Endothelial cell (in vitro differentiated cells): ENCODE measurements at places on chromosomes 16 and 17. TPM values are rescaled to one million over a fixed set of nuclear protein-coding genes. Genes with fewer than 3 reads are reported as not detected.

Gene GDPD1
- 3.1 TPM for total RNA-seq

Gene E2F4
- total RNA-seq = 113 TPM

Gene C1QTNF8
- total RNA-seq = not detected

Gene GCGR
- total RNA-seq = not detected

Gene EPN3
- total RNA-seq = 0.49 TPM

Gene KRT32
- total RNA-seq = not detected

Gene NXN
- 53.9 TPM for total RNA-seq

Gene KRT31
- total RNA-seq = not detected

Gene TNFRSF12A
- 3.0 TPM for total RNA-seq

Gene KCNAB3
- 1.6 TPM for total RNA-seq

Gene PRDM7
- not detected for total RNA-seq

Gene GNG13
- total RNA-seq = not detected

Gene ABCA9
- total RNA-seq = 0.23 TPM

Gene PIRT
- not detected for total RNA-seq

Gene PPP1R1B
- not detected for total RNA-seq

Gene DHRS7B
- 31.0 TPM for total RNA-seq

Gene ATP2C2
- total RNA-seq = 2.7 TPM

Gene RBL2
- 38.0 TPM for total RNA-seq

Gene CDH11
- total RNA-seq = 42.6 TPM

Gene ODAD4
- total RNA-seq = 2.2 TPM

Gene CDIPT
- total RNA-seq = 85.0 TPM

Gene CCL17
- total RNA-seq = not detected

Gene ACOX1
- total RNA-seq = 36.1 TPM

Gene MRC2
- total RNA-seq = 120 TPM

Gene CDH5
- 1,308 TPM for total RNA-seq

Gene EPX
- total RNA-seq = not detected

Gene ZNF750
- 0.31 TPM for total RNA-seq

Gene CDT1
- total RNA-seq = 16.2 TPM

Gene ADORA2B
- 5.2 TPM for total RNA-seq

Gene FOXN1
- total RNA-seq = not detected

Gene TNFSF13
- 5.6 TPM for total RNA-seq

Gene GUCY2D
- not detected for total RNA-seq

Gene WFDC1
- not detected for total RNA-seq

Gene CCDC40
- 7.7 TPM for total RNA-seq

Gene LGALS9B
- total RNA-seq = not detected

Gene TBC1D3B
- 8.9 TPM for total RNA-seq

Gene UTS2R
- total RNA-seq = not detected

Gene RAB40C
- total RNA-seq = 18.5 TPM

Gene RUNDC3A
- 0.82 TPM for total RNA-seq

Gene AP2B1
- total RNA-seq = 330 TPM

Gene CDRT15
- total RNA-seq = not detected

Gene TUBG1
- total RNA-seq = 54.5 TPM

Gene NTN1
- 6.6 TPM for total RNA-seq
